Sigmoid colon (tissue), 7 donors: ENCODE measurements at places on chromosomes 1 and 21. TPM values are rescaled to one million over a fixed set of nuclear protein-coding genes. Genes with fewer than 3 reads are reported as not detected.

Gene CTNNBIP1
- total RNA-seq: 9.2 TPM

Gene BCL2L15
- under 0.01 TPM for total RNA-seq

Gene LHX4
- total RNA-seq: not detected

Gene CFHR1
- not detected for total RNA-seq

Gene TSPAN1
- total RNA-seq: 0.99 TPM

Gene REN
- not detected for total RNA-seq

Gene DISC1
- 5.8 TPM for total RNA-seq

Gene NFIA
- 154 TPM for total RNA-seq

Gene GIPC2
- 0.99 TPM for total RNA-seq

Gene FCRL5
- not detected for total RNA-seq

Gene NBPF20
- 0.36 TPM for total RNA-seq

Gene ADCY10
- 0.28 TPM for total RNA-seq
